Mesenchymal stem cell (in vitro differentiated cells and primary cell): ENCODE measurements at places on chromosomes 12 and 14.

GRCh38 chr12:62291864-62292760 lies 31.9 kb downstream of the USP15 start:
- DNase-seq = peak; percentile 23

DNA sequence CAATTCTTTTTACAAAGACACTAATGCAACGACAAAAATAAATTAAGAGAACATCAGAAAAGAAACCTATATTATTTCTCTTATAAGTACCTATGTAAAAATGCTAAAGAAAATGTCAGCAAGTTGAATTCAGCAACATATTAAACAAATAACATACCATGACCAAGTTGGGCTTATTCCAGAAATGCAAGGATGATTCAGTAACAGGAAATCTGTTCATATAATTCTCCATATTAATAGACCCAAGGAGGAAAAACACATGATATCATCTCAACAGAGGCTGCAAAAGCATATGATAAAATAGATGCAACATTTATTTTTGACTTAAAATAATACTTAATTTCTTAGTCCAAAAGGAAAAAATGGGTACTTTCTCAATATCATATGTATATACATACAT lies 25.1 kb upstream of the GPHB5 start:
- DNase-seq = no peak

DNA sequence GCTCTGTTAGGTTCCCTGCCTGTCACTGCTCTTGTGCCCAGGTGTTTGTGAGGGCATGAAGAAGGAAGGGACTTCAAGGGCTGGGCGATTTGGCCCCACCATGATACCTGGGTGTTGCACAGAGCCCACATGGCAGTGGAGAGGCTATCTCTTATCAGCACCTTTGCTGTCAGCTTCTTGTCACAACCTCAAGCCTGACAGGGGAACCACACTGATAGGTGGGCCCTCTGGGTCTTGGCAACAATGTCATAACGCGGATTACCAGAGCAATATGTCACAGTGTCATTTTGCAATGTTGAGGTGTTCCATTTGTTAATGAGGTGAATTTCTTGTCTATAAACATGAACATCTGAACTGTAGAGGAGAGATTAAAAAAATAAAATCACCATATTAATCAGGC lies 22.9 kb upstream of the CACNA1C start:
- DNase-seq = no peak

GRCh38 chr14:28936601-28937000 lies 170.0 kb downstream of the FOXG1 start:
- no peak for DNase-seq

DNA sequence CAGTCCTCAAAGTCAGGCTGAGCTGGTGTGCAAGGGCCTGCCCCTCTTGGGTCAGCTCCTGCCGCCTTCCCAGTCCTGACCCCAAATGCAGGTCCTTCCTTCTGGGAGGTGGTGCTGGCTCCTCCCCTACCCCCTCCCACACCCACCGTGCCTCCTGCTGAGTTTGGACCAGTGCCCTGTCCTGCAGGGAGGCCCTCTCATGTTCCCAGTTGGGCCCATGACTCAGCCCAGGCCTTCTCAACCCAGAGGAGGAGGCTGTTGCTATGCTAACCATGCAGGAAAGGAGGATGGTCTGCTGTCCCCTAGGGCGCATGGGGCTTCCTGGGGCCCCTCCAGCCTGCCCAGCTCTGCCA lies 4.4 kb downstream of the ZBTB42 start:
- peak; percentile 53 for DNase-seq

GRCh38 chr12:89786177-89786810 lies 77.7 kb upstream of the ATP2B1 start:
- DNase-seq = no peak

GRCh38 chr12:91009319-91009950 lies 4.7 kb upstream of the EPYC start:
- no peak for DNase-seq

- DNase-seq = no peak
Measured at GRCh38 chr12:46629331-46630229, 196.2 kb downstream of the SLC38A4 start.

- DNase-seq = no peak
Measured at GRCh38 chr12:20985399-20985798, 145.6 kb upstream of the SLCO1B1 start.

DNA sequence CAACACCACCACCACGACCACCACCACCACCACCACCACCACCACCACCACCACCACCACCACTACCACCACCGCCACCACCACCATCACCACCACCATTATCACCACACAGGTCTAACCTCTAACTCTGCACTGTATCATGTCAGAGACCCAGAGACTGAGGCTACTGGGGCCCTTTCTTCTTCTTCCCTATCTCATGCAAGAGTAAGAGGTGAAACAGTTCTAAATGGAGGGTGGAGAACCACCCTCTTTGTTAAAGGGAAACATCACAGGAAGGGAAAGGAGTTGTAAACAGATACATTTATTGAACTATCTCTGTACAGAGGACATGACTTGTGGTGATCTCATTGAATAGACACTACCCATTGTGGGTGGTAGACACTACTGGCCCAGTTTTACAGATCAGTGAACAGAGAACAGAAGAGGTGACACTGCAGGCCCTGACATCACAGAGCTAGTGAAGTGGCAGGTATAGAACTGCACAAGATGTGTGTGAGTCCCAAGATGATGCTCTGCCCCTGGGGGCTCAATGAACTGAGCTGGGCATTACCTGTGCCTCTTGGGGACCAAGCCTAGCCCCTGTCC lies 91.6 kb downstream of the FOXN3 start:
- DNase-seq = no peak

DNA sequence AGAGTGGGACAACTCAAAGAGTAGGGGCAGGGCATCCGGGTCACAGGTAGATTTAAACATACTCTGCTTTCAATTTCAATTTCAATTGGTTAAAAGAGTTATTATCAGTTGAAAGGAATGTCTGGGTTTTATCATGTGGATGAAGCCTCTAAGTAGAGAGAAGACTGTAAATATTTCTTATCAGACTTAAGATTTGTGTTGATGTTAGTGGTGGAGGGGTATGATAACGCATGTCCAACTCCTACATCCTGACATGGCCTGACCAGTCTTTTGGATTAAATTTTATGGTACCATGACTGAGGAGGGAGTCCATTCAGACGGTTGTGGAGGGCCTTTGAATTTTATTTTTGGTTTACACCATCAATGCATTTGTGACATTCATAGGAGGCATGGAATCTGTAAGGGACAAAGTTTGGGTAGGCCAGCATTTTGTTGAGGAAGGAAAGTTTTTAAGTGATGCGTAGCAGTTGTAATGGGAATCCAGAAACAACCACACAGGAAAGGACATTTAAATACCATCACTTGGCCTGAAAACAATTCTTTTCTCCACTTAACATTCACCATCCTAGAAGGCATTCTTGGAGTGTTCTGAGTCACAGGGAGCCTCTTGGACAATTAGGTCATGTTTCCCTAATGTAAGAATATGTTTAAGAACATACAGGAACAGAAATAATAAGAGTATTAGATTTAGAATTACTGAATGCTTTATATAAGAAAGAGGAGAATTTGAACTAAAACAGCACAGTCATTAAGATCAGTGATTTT lies 371.9 kb downstream of the ATP23 start:
- peak; percentile 89 for DNase-seq

DNA sequence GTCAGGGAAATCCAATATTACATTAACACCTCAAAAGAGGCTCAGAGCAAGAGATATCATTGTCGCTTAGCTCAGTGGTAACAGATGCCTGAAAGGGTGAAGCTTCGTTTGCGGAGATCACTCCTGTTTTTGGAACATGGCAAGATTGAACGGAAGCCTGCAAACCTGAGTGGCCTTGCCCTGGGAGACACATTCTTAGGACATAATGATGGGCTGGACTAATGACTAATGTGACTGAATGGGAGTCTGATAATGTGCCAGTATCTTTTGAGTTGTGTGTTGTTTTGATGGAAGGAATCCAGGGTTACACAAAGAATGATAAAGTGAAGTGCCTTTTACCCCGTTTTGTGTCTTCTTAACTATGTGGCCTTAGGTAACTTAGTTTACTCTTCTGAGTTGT lies 109.3 kb upstream of the IFNG-AS1 start:
- no peak for DNase-seq

DNA sequence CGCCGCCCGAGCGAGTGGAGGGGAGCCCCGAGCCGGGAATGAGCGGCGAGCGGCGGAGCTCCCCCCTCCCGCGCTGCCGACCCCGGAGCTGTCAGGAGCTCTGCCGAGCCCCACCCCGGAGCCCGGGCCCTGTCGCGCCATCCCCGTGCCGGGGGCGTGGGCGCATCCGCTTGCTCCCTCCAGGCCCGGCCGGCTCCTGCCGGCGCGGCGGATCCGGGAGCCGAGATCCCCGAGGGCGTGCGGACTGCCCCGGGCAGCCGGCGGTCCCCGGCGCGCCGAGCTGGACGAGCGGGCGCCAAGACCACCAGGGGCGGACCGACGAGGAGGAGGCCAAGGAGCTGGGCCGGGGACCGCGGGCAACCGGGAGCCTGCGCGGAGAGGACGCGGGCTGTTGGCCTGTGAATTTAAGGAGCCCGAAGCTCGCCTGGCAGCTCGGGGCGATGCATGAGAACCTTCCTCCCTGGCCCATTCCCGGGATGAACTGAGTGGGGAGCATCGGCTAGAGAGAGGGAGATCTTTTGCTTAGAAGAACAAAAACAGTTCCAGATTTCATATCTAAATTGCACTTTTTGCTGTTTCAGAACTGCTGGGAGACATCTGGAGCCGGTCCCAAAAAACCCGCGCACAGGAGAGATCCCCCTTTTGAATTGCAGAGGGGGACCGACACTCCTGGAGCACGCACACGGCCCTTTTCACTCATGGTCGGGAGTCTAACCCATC lies 2.0 kb downstream of the PTHLH start:
- peak; percentile 28 for DNase-seq

- no peak for DNase-seq
Measured at GRCh38 chr12:24997496-24997895, 48.6 kb upstream of the BCAT1 start.

GRCh38 chr12:107558141-107558815 lies 127.3 kb upstream of the PWP1 start:
- no peak for DNase-seq

- DNase-seq = no peak
Measured at GRCh38 chr12:12353807-12354206, 3.1 kb upstream of the BORCS5 start.

GRCh38 chr14:30115756-30116155 lies 188.1 kb upstream of the PRKD1 start:
- no peak for DNase-seq

DNA sequence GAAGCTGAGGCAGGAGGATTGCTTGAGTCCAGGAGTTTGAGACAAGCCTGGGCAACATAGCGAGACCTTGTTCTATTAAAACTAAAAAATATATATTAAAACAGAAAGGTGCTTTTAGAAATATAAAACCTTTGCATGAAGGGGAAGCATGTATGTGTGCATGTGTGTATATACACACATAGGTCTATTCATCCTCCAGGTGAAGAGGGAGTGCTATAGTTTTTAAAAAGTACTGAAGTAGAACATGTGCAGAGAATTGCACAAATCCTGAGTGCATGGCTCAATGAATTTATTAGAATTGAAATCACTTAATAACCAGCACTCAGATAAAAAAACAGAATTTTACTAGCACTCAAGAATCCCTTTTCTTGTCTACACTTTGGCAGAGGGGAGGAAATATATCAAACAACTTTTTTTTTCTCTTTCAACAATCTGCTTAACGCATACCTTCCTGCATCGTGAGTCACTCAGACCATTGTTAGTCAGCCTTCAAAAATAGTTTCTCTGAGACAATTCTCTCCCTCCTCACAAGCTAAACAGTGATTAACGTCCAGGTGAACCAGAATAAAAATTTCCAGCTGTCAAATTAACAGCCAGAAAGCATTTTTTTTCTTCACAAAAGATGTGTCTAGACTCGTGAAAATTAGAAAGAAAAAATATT lies 17.7 kb upstream of the NEDD1 start:
- no peak for DNase-seq

- peak; percentile 28 for DNase-seq
Measured at GRCh38 chr12:123705935-123706334, 6.2 kb upstream of the ATP6V0A2 start.

GRCh38 chr14:95192311-95192710 lies 35.0 kb upstream of the DICER1 start:
- no peak for DNase-seq

DNA sequence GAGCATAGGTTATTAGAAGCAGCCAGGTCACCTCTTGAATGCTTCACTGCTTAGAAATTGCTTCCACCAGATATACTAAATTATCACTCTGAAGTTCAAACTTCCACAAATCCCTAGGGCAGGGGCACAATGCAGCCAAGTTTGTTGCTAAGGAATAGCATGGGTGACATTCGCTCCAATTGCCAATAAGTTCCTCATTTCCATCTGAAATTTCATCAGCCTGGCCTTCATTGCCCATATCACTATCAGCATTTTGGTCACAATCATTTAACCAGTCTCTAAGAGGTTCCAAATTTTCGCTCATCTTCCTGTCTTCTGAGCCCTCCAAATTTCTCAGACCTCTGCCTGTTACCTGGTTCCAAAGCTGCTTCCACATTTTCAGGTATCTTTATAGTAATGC lies 356.1 kb downstream of the DAD1 start:
- DNase-seq = no peak

GRCh38 chr12:26318661-26319068 lies 123.3 kb downstream of the SSPN start:
- DNase-seq = peak; percentile 91

- peak; percentile 1 for DNase-seq
Measured at GRCh38 chr14:41362139-41362538, 244.5 kb upstream of the LRFN5 start.

DNA sequence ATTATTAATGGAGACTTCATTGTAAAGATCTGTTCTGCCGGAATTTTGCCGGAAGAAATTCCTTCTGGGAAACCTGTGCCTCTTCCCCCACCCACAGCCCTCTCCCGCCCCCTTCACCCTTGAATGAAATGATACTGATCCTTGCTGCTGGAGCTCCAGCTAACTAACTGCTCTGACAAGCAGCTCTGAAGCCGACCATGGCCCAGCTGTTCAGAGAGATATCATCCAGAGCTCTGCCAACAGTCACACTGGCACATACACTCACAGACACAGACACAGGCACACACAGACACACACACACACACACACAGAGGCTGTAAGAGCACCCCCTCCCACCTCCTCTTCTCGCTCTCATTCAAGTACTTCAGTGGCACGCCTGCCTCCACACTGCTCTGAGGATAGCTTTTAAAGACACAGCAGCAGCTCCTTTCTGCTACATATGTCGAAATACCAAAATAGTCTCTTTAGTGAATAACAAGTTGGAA lies 88.6 kb downstream of the R3HDM2 start:
- peak; percentile 65 for DNase-seq

GRCh38 chr12:86613311-86613710 lies 357.1 kb upstream of the MGAT4C start:
- no peak for DNase-seq

DNA sequence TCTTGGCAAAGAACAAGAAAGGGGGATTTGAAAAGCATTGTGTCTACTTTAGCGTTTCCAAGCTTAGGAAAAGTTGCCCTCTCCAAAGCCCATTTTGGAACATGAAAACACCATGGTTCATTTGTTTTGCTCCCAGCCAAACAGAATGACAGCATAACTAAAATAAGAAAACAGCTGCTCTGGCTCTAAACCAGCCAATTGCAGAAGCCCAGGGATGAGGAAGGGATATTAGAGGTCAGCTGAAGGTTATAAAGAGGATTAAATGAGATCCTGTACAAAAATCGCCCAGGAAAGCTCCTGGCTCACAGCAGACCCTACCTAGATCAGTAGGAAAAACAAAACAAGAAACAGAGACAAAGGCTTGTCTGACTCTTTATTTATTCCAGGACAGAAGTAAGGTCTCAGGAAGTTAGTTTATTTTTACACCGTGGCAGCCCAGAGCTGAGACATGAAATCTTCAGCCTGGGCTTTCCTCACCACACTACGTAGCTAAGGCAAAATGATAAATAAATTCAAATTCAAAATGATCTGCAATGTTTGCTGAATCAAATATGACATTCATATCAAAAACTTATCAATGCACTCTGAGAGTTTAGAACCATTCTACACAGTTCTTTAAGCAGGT lies 25.9 kb downstream of the SPX start:
- no peak for DNase-seq
